PC-3 (cell line): ENCODE measurements at places on chromosomes 1 and 21. TPM values are rescaled to one million over a fixed set of nuclear protein-coding genes. Genes with fewer than 3 reads are reported as not detected.

Gene S100A7A
- not detected in 2 replicates for total RNA-seq

GRCh38 chr1:183349201-183349711 is 68.9 kb downstream of the NMNAT2 start:
- H3K4me3 ChIP-seq = no peak overlapping the region
- no peaks in the 10 kb centered on the region for H3K4me1 ChIP-seq
- H3K36me3 ChIP-seq = no peaks in the 10 kb centered on the region
- H3K27ac ChIP-seq = no peak overlapping the region
- no peaks in the 10 kb centered on the region for H3K27me3 ChIP-seq
- DNase-seq = no peak

DNA sequence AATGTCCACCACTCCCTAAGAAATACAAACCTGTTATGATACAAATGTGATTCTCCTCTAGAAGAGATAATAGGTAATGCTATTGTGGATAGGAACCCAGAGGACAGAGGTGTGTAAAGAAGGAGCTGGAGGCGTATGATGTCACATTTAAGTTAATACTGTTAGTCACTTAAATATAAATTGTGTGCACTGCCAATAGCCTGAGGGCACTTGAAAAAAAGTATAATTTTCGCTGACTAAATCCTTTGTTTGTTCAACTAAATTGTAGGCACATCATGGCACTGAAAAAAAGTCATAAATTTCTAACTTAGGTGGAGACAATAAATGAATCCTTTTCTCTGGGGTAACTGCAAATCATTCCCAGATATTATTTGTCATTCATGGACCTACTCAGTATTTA is 4.4 kb downstream of the RCSD1 start:
- H3K27ac ChIP-seq = no peak overlapping the region
- peak; percentile 91 for DNase-seq
- H3K27me3 ChIP-seq = peaks cover 41% of the 10 kb centered on the region

DNA sequence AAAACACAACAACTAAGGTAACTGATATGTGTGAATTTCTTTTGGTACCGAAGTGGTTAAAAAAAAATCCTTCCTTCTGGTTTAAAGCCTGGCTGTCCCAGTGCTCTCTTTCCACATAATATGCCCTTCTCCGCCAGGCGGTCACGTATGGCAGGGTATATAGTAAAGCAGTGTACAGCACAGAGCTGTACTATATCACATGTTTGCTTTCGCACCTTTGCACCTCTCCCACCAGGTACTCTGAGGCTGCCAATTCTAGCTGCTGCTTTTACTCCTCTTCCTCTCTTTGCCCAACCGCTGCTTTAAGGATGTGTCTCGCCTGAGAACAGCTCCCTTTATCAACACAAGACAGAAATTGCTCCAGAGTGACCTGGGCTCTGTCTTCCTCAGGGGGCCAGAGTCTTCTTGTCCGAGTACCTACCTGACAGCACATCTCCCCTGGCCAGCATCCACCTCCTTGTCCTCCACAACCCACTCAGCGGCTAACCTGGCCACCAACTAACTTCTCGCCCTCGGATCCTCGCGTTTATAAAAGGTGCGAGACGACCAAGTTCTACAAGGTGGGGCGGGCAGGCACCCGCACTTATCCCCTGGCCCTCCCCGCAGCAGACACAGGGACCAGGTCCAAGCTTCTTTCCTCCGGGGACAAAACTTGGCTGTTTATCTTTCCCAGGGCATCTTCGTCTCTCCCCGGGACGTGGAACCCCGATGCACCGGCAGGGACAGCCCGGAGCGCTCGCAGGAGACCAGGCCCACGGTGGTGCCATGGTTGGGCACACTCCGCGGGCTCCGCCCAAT is 1.6 kb downstream of the COLGALT2 start:
- no peaks in the 10 kb centered on the region for H3K36me3 ChIP-seq
- no peaks in the 10 kb centered on the region for H3K27me3 ChIP-seq
- no peak overlapping the region for H3K27ac ChIP-seq
- no peak overlapping the region for H3K4me3 ChIP-seq
- H3K4me1 ChIP-seq = no peaks in the 10 kb centered on the region; the same call in 1 of the 2 replicates

GRCh38 chr1:237713916-237714315 is 176.8 kb downstream of the ZP4 start:
- H3K27ac ChIP-seq = no peak overlapping the region
- H3K27me3 ChIP-seq = 0 out of 2 replicates have a peak, but pooled peaks cover 5% of the 10 kb centered on the region
- DNase-seq = no peak
- no peaks in the 10 kb centered on the region for H3K36me3 ChIP-seq

DNA sequence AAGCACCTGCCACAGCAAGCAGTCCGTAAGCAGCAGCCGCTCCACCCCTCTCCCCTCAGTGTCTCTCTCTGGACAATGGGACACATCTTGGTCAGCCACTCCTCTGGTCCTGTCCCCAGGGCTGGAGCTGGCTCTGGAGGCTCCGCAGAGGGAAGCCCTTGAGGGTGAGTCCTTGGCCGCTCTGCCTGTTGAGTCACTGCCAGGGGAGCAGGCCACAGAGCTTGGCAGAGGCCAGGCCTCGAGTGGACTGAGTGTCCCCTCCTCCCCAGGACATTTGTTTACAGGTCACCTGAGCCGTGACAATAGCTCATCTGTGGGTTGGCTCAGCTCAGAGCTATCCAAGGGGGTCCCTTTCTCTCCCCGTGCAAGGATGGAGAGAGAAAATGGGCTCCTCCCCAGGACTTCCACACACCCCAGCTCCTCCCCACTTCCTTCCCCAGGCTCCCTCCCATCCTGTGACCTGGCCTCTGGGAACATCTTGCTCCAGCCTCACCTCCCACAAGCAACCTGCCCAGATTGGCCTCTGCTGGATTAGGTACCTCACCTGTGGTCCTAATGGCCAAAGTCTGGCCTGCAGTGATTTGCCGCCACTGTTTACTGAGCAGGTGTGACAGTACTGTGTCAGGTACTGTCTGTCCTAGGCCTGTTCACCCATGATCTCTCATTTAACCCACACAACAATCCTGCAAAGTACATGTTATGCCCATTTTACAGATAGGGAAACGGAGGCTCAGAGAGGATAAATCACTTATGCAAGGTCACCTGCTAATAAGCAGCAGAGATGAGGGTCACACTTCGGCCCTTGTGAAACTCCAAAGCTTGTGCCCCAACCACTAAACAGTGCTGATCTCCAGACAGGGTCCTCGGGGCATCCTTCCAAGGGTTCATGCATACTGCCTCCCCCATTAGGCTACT is 4.8 kb downstream of the FAM131C start:
- H3K27ac ChIP-seq = no peak overlapping the region
- H3K36me3 ChIP-seq = no peaks in the 10 kb centered on the region
- no peak for DNase-seq
- no peaks in the 10 kb centered on the region for H3K4me1 ChIP-seq
- H3K27me3 ChIP-seq = no peaks in the 10 kb centered on the region
- H3K4me3 ChIP-seq = no peak overlapping the region

DNA sequence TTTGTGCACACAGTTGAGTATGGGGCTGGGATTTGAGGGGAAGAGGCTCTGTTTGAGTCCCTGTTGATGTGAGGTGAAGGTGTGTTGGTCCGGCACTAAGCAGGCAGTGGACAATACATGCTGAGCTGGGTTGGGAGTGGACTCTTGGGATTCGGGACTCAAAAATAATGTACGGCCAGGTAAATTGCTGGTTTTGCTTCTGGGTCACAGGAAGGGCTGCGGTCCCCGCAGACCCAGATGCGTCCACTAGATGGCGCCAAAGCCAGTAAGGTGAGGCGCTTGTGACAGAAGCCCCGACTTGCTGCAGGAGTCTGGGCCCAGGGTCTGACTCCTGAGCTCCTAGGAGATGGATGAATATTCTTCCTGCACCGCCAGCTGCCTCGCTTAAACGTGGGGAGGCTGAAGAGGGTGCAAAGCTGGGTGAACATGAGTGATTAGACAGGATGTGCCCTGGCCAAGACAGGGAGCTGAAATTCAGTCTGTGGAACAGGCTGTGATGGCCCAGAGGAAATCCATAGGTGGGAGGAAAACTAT is 61.4 kb downstream of the ACBD3 start:
- H3K4me3 ChIP-seq = peak overlapping the region; percentile 64
- peak overlapping the region; percentile 86 for H3K27ac ChIP-seq
- H3K27me3 ChIP-seq = no peaks in the 10 kb centered on the region
- peak; percentile 99 for DNase-seq
- H3K36me3 ChIP-seq = no peaks in the 10 kb centered on the region
- H3K4me1 ChIP-seq = peaks cover 57% of the 10 kb centered on the region

Gene CFHR1
- total RNA-seq = not detected in 2 replicates

Gene EFNA3
- total RNA-seq = 16.2 and 23.5 TPM in 2 replicates

GRCh38 chr1:87279536-87279875 is 49.2 kb upstream of the LMO4 start:
- no peak for DNase-seq
- H3K27ac ChIP-seq = no peak overlapping the region
- H3K4me3 ChIP-seq = no peak overlapping the region

Gene KAZN
- 2.0 and 2.5 TPM in 2 replicates for total RNA-seq

- H3K27me3 ChIP-seq = no peaks in the 10 kb centered on the region
- no peaks in the 10 kb centered on the region for H3K36me3 ChIP-seq
- DNase-seq = no peak
- peak overlapping the region; percentile 88 for H3K4me3 ChIP-seq
Observed at GRCh38 chr1:220747437-220748088, 559 bp upstream of the MTARC2 start.

DNA sequence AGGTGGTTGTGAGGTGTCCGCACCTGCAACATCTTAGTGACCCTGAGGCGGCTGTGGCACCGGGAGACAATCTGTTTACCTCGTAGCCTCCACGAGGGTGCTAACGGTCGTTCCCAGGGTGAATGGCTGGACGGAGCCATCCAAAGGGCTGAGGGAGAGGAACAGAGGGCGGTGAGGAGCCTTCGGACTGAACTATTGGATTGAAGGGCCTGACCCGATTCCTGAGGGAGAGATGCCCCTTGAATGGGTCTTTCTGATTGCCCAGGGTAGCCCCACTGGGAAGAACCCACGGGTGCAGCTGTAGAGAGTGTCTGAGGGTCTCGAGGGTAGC is 2.3 kb downstream of the NR5A2 start:
- DNase-seq = peak; percentile 43
- no peak overlapping the region for H3K27ac ChIP-seq
- H3K36me3 ChIP-seq = no peaks in the 10 kb centered on the region

Gene TEDDM1
- total RNA-seq = not detected in 2 replicates

DNA sequence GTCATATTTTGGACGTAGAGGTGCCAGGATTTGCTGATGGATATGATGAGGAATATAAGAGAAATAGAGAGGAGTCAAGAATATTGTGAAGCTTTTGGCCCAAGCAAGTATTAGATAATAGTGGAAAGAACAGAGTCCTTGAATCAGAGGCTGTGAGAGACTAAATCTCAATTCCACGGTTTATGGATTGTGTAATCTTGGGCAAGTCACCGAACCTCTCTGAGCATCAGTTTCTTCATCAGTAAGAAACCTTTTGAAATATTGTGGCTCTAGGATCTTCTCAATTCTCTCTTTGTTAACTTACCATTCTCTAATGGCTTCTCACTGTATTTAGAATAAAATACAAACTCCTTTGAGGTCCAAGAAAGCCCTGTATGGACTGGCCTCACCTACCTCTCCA is 77.6 kb downstream of the RPS6KA1 start:
- peaks cover 7% of the 10 kb centered on the region; the same call in 1 of the 2 replicates for H3K4me1 ChIP-seq
- H3K27ac ChIP-seq = no peak overlapping the region
- no peak for DNase-seq
- no peaks in the 10 kb centered on the region for H3K36me3 ChIP-seq

GRCh38 chr1:219582296-219582695 is 30.6 kb downstream of the ZC3H11B start:
- H3K4me1 ChIP-seq = peaks cover 37% of the 10 kb centered on the region
- no peaks in the 10 kb centered on the region for H3K36me3 ChIP-seq
- H3K27ac ChIP-seq = peak overlapping the region; percentile 28
- H3K27me3 ChIP-seq = no peaks in the 10 kb centered on the region
- DNase-seq = peak; percentile 86

Gene NR0B2
- not detected in 2 replicates for total RNA-seq

Gene TEX38
- not detected in 2 replicates for total RNA-seq
